Activated CD8-positive, alpha-beta memory T cell treated with anti-CD3 and anti-CD28 coated beads, Interleukin-2, amount 50 U/mL, for 4 hours (primary cell): ENCODE measurements at places on chromosomes 1 and 21.

- no peak for DNase-seq
Observed at GRCh38 chr1:88504601-88505000, 179.5 kb upstream of the PKN2 start.

DNA sequence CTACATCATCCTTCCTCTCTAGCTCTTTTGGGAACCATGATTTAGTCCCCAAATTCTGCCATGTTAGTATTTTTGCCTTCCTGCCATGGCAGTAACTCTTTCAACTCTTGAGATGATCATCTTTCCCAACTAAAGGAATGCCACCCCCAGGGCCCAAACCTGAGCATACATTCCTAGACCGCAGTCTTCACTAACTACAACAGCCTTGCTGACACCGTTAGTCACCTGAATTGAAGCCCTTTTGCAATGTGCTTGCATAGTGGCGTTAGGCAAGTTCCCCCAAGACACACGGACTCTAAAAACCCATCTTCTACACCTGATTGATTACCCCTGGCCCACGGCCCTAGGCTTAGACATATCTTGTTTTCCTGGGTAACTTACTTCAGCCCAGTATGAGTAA lies 16.4 kb upstream of the YTHDF2 start:
- no peak for DNase-seq

DNA sequence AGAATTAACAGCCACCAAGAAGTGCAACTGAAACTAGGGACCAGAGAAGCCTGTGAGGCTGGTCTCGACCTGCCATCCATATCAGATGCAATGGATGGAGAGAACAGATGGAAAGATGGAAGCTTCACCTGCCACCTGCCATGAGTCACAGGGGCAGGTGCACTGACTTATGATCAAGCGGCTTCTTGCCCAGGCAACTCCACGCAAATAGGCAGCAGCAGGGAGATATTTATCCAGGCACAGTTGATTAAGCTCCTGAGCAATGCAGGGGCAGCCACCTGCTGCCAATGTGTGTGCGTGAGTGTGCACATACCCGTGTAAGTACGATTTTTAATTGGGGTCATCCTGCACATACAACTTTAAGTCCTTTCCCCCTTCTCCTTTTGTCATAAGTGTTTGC lies 174.2 kb downstream of the PTPRU start:
- DNase-seq = no peak

DNA sequence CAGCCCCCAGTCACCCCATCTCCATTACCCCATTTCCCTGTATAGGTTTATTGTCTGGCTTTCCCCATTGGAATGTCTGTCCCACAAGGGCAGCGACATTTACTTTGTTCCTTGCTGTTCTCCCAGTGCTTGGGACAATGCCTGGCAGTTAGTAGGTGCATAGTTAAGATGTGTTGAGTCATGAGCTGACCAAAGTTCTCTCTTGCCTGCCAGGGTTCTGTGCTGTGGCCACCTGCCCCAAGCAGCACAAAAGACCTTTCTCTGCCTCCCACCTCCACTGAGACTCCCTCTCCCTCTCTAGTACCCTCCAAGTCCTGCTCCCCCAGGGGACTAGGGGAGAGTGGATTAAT lies 40.0 kb downstream of the TMCO4 start:
- DNase-seq = no peak

DNA sequence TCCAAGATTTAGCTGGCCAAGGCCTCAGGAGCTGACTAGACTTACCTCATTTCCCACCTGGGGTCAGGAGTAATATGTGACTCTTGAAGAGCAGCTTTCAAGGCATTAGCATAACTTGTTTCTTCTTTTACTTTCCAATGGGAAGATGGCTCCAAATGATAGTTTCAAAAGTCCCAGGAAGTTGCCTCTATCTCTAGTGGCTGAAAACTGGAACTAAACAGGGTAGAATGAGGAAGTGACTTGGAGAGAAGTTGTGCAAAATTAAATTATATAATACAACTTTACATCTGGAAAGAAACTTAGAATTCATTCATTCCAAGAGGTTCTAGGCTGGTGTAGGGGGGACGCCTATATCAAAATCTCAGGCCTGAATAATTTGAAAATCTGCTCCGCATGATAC lies 250.1 kb upstream of the FMN2 start:
- DNase-seq = no peak

GRCh38 chr1:3530086-3530925 lies 75.8 kb downstream of the ARHGEF16 start:
- no peak for DNase-seq

- DNase-seq = no peak
Observed at GRCh38 chr1:94634977-94635416, 93.4 kb upstream of the F3 start.

DNA sequence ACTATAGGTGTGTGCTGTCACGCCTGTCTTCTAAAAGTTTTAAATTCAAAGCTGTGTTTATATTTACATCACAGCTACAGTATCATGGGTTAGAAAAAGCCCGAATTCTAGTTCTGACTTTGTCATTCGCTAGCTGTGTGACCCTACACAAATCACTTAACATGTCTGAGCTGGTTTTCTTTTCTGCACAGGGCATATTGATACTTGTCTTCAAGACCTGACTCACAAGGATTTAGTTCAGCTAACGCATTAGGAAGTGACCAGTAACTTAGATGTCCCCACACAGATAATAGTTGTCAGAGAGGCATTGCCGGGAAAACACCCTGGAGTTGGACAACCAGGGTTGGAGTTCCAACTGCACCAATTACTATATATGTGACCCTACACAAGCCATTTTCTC lies 25.9 kb downstream of the GIPC2 start:
- no peak for DNase-seq

- DNase-seq = no peak
Observed at GRCh38 chr21:43006874-43007208, 32.5 kb downstream of the PKNOX1 start.

DNA sequence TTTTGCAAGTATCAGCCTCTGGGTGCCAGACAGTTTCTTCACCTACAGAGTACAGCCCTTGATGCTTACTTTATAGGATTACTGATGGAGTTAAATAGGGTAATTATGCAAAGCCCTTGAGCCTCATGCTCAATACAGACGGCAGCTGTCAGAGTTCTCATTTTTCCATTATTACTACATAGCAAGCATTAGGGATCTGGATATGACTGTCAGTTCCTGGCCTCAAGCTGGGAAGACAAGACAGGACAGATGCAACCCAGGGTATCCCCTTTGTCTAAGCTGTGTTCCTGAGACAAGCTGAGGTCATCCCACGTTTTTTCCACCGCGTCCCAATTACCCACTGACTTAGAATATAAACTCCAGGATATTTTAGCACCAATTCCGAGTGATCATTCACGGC lies 94.4 kb downstream of the SLC35F3 start:
- no peak for DNase-seq

DNA sequence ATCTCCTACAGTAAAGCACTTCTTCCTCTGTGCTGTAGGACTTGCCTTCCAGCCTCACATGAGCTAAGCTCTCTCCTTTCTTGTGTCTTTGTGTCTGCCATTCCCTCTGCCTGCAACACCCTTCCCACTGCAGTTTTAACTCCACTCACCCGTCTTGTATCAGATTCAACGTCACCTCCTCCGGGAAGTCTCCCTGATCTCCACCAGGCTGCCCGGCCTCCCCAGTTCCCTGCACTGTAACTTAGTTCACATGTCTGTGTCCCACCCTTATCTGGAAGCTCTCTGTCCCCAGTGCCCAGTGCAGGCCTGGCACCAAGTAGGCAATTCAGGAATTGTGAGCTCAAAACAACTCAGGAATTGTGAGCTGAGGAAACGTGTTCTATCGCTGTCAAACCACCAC lies 96.4 kb downstream of the GLIS1 start:
- peak; percentile 2 for DNase-seq

GRCh38 chr1:169044971-169045370 lies 61.5 kb upstream of the ATP1B1 start:
- no peak for DNase-seq

- DNase-seq = no peak
Observed at GRCh38 chr1:184801503-184801902, 46.8 kb upstream of the EDEM3 start.

DNA sequence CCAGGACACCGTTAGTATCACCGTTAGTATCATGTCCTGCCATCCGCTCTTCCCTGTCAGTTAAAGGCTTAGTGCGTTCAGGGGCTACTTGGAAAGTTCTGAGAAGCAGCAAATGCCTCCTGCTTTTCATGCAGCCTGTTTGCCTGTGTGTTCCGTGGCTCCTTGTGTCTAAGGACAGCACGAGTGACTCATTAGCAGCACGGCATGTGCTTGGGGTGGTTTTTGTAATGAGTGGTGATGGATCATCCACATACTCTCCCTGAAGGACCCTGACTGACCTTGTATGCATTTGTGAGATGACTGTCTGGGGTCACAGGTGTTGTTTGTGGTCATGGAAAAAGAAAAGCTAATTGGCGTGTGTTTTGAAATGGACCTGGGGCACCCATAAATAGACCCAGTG lies 221.9 kb downstream of the PBX1 start:
- DNase-seq = no peak

DNA sequence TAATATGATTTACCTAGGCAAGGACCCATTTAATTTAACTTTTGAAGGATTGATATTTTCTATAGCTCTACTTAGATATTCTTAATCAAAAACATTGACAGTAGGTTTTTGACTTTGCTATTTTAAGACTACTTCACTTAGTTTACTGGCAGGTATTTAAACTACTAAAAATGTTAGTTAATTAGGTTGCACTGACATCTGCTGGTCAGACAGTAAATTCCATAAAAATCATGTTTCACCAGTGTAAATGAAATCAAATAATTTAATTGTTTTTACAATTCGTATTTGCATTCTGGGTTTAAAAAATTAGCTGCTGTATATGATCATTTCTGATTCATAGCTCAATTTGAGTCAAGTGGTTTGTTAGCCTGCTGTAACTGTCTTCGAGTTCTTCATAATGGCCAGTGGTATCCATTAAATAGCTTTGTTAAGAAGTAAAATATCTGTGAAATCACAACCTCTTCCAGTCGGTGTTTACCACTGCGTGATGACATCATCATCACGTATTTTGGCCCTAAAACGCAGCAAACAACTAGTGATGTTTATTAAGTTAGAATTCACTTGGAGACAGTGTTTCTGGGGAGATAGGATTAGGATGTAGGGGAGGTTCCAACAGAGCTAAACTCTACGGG lies 26.2 kb downstream of the EXTL2 start:
- DNase-seq = no peak

GRCh38 chr1:42576935-42577334 lies 81.3 kb upstream of the PPIH start:
- DNase-seq = no peak

GRCh38 chr1:113797472-113797871 lies 14.8 kb downstream of the RSBN1 start:
- DNase-seq = no peak
